Mesangial cell (primary cell): ENCODE measurements at places on chromosomes 5 and 9. TPM values are rescaled to one million over a fixed set of nuclear protein-coding genes. Genes with fewer than 3 reads are reported as not detected.

ZNF622 gene
- 23.1 and 26.9 TPM in 2 replicates for total RNA-seq

CCL28 gene
- 2.3 and 4.2 TPM in 2 replicates for total RNA-seq

NCS1 gene
- 63.6 and 79.5 TPM in 2 replicates for total RNA-seq

PCDHGA1 gene
- 0.33 and 0.51 TPM in 2 replicates for total RNA-seq

BSPRY gene
- total RNA-seq, result 0.13 and 0.65 TPM in 2 replicates

PPP2CA gene
- 69.7 and 131 TPM in 2 replicates for total RNA-seq

ST6GALNAC6 gene
- total RNA-seq, result 37.0 and 62.6 TPM in 2 replicates

PRDM9 gene
- total RNA-seq, result not detected in 2 replicates

INVS gene
- total RNA-seq, result 11.2 and 11.7 TPM in 2 replicates

LRRTM2 gene
- total RNA-seq, result under 0.01 and 0.33 TPM in 2 replicates

HRH2 gene
- total RNA-seq, result 0.13 TPM in 1 of 2 replicates, not detected in the other

ADGRD2 gene
- not detected in 2 replicates for total RNA-seq

FBP2 gene
- not detected in 2 replicates for total RNA-seq

EFNA5 gene
- 17.6 and 43.7 TPM in 2 replicates for total RNA-seq

PKD2L2 gene
- not detected in 2 replicates for total RNA-seq

ANKRD31 gene
- total RNA-seq, result under 0.01 TPM in 1 of 2 replicates, not detected in the other

GABRA6 gene
- total RNA-seq, result not detected in 2 replicates

IRX1 gene
- total RNA-seq, result 0.81 and 5.6 TPM in 2 replicates

KIF24 gene
- total RNA-seq, result 1.0 and 5.9 TPM in 2 replicates

IQGAP2 gene
- 1.5 and 1.9 TPM in 2 replicates for total RNA-seq

HSDL2 gene
- 15.2 and 20.4 TPM in 2 replicates for total RNA-seq

ZDHHC11B gene
- not detected in 2 replicates for total RNA-seq

DAP gene
- total RNA-seq, result 75.9 and 76.6 TPM in 2 replicates

PCDHGA7 gene
- 0.49 and 4.1 TPM in 2 replicates for total RNA-seq

IFNA6 gene
- not detected in 2 replicates for total RNA-seq

GFPT2 gene
- total RNA-seq, result 14.2 and 18.6 TPM in 2 replicates

PTPRD gene
- 10.4 and 34.5 TPM in 2 replicates for total RNA-seq

CDC26 gene
- total RNA-seq, result 12.8 and 14.3 TPM in 2 replicates

PCDHB15 gene
- total RNA-seq, result 0.16 and 1.0 TPM in 2 replicates

ABO gene
- 1.1 TPM in 1 of 2 replicates, not detected in the other for total RNA-seq

RCL1 gene
- 16.8 and 19.0 TPM in 2 replicates for total RNA-seq

SNCAIP gene
- 0.81 and 5.2 TPM in 2 replicates for total RNA-seq

FAM153A gene
- not detected in 2 replicates for total RNA-seq

SLC34A3 gene
- not detected in 2 replicates for total RNA-seq

ADAMTS16 gene
- 8.6 and 11.7 TPM in 2 replicates for total RNA-seq

LEAP2 gene
- 0.16 TPM in 1 of 2 replicates, not detected in the other for total RNA-seq

RASGRF2 gene
- total RNA-seq, result 0.51 and 2.6 TPM in 2 replicates

FUT7 gene
- not detected in 2 replicates for total RNA-seq

TAF1L gene
- not detected in 2 replicates for total RNA-seq

PPP3R2 gene
- not detected in 2 replicates for total RNA-seq

IL3 gene
- total RNA-seq, result not detected in 2 replicates

ZNF879 gene
- 0.49 and 2.4 TPM in 2 replicates for total RNA-seq

IFNE gene
- 0.25 TPM in 1 of 2 replicates, not detected in the other for total RNA-seq

ZNF354C gene
- total RNA-seq, result 2.0 and 4.7 TPM in 2 replicates

F12 gene
- total RNA-seq, result 3.7 and 5.1 TPM in 2 replicates

HNRNPH1 gene
- 193 and 268 TPM in 2 replicates for total RNA-seq

CNTNAP3 gene
- 13.5 and 23.5 TPM in 2 replicates for total RNA-seq
